ENCODE measurements at places on chromosomes 2 and 18.

- DNase-seq = no peak
Measured at GRCh38 chr2:240184656-240185055, 44.2 kb upstream of the OTOS start.

DNA sequence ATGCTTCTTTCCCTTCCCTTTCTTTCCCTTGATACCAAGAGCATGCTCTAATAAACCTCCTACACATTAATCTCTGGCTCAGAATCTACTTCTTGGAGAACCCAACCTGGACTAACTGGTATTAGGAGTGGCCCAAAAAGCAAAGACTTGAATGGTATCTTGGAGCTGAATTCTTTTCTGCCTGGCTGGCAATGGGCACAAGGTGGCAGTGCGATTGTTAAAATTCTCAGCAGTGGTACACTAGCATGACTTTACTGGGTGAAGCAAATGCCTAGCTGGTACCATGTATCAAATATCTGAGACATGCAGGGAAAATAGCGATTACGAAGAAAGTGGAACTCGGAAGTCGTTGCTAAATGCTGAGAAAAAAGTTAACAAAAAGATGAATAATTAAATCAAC is 376.1 kb downstream of the XIRP2 start:
- peak; percentile 23 for DNase-seq

GRCh38 chr2:135825550-135826176 is 11.3 kb downstream of the LCT start:
- no peak for DNase-seq

DNA sequence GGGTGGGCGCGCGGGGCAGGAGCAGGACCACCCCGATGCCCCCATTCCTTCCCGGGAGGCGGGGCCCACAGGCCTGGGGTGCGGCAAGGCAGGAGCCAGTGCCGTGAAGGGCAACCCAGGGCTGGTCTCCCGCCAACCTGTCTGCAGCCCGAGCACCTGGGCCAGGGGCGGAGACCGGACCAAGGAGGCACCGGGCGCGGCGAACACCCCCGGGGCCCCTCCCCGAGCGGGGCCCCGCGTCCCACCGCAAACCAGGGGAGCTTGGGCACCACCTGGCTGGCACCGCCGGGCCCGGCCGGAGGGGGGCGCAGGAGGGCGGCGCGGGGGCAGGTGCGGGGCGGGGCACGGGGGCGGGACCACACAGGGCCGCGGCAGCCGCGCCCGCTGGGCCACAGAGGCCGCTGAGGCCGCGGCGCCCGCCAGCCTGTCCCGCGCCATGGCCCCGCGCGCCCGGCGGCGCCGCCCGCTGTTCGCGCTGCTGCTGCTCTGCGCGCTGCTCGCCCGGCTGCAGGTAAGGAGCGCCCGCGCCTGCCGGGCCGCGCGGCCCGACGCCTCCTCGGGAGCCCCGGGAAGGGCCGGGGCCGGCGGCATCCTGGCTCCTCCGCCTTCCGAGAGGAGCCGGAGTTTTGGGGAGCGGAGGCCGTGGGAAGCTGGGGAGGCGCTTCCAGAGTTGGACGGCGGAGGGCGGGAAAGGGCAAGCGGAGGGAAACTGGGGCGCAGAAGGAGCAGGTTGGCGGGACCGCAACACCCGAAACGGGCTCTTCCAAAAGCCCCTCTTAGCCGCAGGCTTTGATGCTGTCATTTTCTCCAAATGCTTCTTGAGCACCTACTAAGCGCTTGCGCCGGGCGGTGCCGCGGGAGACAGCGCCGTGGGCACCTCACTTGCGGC is at the start of gene TNFRSF11A:
TSS of gene TNFRSF11A (plus strand) at position 394 of the 889 bp plus-strand sequence. CDS start at position 437, 43 bp downstream.
- peak; percentile 47 for DNase-seq

- no peak for DNase-seq
Measured at GRCh38 chr2:142300517-142300916, 169.7 kb upstream of the LRP1B start.

DNA sequence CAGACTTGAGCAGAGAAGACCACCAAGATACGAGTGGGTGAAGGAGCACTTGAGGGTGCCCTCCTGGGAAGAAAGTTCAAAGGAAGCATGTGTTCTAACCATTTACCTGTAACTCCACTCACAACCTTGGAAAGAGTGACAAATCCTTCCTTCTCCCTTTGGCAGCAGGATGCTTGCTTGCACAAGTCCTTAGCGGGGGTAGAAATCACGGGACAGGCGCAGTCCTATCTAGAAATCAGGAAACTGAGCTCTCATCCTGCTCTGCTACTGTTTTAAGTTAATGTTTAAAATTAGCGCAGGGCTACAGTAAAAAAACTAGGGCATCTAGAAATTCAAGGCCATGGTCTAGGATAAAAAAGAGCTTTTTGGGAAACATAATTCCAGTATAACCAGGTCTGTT is 100.9 kb upstream of the PTPRM start:
- DNase-seq = no peak

DNA sequence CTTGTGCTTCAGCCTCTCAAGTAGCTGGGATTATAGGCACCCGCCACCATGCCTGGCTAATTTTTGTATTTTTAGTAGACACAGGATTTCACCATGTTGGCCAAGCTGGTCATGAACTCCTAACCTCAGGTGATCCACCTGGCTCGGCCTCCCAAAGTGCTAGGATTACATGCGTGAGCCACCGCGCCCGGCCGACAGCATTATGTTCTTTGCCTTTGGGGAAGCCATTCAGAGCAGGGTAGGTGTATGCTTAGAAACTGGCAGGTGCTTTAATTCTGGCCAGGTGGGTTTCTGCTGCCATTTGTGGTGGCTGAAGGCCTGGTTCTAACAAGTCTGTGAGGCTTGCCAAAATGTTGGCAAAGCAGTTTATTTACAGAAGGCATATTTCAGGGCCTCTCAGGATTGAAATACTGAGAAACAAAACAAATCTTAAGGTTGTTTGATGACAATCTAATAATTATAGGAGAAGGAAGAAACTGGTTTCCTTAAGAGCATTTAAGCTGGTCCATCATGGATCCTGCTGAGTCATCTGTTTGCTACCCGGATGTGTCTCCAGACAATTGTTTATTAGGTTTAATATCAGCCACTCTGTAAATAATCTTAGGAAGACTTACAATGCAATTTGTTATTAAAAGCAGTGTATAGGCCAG is 16.0 kb downstream of the SLC20A1 start:
- DNase-seq = no peak

DNA sequence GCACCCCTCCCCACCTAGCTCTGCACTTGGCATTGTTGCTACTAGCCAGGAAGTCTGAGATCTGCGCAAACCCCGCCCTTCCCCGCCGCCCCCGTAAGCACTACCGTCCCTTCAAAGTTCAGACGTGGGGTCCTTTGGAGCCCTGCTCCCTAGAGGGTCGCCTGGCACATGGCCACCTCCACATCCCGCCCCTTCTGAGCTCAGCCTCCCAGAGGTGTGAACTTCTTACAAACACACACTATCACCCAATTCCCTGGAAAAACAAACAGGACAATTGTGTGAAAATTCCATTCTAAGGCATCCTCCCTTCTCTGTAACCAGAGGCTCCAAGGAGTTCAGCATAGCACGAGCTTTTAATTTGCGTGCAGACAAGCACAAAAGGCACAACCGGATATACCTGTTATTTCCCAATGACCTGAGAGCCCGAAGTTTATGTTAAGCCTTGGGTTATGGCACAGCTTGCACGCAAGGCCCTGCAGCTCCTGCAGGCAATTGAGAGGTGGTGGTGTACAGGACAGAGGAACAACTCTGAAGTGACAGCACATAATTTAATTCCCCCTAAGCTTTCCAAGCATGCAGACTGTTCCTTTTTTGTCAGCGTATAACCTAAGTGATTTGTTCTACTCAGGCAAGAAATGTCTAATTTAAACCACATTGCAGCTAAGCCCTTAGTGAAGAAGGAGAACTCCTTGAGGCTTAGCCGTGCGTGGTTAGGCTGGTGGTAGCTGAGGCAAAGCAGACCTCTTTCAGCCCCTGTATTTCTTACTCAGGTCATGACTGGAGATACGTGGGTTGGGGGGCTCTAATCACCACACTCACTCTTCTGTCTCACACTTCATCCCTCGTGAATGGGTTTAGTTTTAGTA is 20.3 kb upstream of the CYP1B1 start:
- DNase-seq = peak; percentile 42

DNA sequence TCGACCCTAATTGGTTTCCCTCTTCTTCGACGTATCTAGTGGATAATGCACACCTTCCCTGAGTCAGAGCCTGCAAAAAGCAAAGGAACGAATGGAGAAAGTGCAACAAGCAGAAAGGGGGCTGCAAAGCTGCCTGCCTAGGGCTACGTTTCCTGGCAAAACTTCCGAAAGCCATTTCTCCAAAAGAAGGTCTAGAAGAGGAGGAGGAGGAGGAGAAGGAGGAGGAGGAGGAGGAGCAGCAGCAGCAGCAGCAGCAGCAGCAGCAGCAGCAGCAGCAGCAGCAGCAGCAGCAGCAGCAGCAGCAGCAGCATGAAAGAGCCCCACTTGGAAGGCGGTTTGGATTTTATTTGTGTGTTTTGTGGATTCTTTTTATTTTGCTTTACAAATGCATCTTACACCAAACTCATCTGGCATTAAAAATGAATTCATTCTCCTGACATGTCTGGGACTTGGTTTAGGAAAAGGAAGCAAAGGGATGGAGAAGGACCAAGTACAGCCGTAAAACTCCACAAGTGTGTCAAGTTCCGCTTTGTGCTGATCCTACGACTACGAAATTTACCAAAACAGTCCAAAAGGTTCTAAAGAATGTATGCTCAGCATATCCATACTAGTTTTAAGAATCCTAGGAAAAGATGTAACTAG is 2.0 kb downstream of the TCF4 start:
- peak; percentile 51 for DNase-seq

GRCh38 chr2:17583646-17584045 is 43.1 kb downstream of the VSNL1 start:
- DNase-seq = no peak

- DNase-seq = peak; percentile 83
Measured at GRCh38 chr18:36809590-36810381, 19.0 kb downstream of the TPGS2 start.

GRCh38 chr2:71506222-71507153 is 53.1 kb downstream of the DYSF start:
- no peak for DNase-seq

DNA sequence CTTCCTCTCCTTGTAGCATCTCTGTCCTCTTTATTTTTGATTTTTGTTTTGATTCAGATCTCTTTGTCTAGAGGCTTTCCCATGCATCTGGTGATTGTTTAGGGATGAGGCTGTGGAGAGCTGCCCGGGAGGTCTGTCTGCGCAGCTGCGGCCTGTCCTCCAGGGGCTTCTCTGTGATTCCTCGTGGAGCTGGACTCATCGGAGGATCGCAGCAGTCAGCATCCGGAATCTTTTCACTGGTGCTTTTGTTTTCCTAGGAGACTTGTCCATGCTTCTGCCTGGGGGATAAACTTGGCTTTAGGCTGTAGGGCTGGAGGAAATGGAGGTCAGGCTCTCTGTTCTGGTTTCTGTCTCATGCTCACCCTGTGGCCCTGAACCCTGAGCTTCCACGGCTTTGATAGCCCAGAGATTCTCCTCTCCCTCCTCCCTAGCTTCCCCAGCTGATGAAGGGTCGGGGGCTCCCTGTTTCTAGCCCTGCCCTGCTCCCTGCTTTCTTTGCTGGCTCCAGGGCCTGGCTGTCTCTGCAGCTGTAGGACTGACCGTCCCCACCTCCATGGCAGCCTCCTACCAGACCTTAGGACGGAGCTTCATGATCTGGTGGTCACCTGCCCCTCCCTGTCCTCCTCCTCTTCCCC is 35.5 kb downstream of the ZNF532 start:
- no peak for DNase-seq

GRCh38 chr2:229784791-229785190 is 70.4 kb upstream of the DNER start:
- DNase-seq = no peak

DNA sequence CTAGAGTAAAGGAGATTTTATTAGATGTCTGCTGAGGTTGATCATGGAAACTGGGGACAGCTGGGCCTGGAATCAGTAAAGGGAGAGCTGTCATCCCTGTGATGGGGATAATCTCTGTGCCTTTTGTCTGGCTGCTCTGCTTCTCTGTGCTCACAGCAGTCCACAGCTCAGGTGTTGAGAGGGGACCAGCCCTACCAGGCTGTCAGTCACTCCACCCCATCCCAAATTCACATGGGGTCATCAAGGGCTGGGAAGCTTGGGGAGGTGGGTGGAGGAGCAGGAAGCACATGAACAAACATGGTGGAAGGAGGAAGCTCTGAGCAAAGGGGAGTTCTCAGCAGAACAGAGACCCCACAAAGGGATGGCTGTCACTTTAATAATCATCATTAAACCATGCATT is 13.7 kb upstream of the LRRFIP1 start:
- DNase-seq = no peak

- peak; percentile 79 for DNase-seq
Measured at GRCh38 chr2:196131384-196131937, 39.9 kb downstream of the STK17B start.

DNA sequence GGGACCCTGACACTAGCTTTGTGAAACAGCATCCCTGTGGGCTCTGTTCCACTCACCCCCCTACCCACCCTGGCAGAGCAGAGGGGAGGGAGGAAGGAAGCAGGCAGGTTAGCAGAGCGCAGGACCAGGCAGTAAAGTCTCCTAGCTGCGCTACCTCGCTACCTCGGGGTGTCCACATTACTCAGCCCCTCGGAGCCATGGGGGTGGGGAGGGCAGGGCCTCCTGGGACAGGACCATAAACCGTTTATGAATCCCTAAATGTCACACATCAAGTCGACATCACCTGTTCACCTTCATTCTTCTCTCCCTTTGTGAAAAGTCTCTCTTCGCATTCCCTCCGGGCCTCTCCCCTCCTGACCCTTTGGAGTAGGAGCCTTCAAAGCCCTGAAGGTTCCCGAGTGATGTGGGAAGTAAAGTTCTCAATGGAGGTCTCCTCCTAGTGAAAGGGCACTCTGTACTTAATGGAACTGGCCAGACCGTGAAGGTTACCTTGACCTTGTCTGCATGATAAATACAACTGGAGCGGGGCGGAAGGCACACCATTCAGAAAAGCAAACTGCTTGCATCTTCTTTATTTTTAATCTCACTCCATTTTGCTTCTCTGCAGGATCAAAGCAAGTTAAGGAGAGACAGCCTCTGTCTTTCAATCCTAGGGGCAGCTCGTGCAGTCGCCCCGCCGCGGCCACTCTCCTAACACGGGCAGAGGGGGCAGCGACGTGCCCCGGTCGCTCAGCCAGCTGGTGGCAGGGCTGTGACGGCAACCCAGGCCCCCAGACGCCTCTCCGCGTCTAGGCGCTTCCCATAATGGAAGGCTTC is 23.7 kb upstream of the SMAD7 start:
- DNase-seq = no peak

- no peak for DNase-seq
Measured at GRCh38 chr2:43111788-43112554, 114.4 kb downstream of the ZFP36L2 start.

DNA sequence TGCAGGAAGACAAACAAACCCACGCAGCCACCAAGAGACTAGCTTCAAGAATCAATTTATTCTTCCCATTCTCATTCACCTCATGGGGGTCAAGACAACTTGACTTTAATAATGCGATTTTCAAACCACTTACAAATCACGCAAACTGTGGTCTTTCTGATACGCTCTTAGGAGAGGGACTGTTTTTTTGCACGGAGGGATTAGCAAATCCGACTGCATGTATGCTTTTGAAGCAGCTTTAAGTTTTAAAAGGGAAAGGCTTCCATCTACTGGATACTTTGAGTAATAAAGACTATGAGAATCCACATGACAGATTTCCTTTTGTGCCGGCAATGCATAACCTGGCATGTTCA is 322.9 kb upstream of the KCNJ3 start:
- peak; percentile 15 for DNase-seq

Measured in ELR (cell line).